Cardiac septum (tissue), 1 donor: ENCODE measurements at places on chromosomes 7 and 10.

- no peak for DNase-seq
Measured at GRCh38 chr10:124053971-124054370, 39.4 kb downstream of the CHST15 start.

- no peak for DNase-seq
Measured at GRCh38 chr7:87599336-87599735, 1.3 kb downstream of the ABCB1 start.

- DNase-seq: peak; percentile 83
Measured at GRCh38 chr10:19629567-19629966, 186.7 kb upstream of the PLXDC2 start.

DNA sequence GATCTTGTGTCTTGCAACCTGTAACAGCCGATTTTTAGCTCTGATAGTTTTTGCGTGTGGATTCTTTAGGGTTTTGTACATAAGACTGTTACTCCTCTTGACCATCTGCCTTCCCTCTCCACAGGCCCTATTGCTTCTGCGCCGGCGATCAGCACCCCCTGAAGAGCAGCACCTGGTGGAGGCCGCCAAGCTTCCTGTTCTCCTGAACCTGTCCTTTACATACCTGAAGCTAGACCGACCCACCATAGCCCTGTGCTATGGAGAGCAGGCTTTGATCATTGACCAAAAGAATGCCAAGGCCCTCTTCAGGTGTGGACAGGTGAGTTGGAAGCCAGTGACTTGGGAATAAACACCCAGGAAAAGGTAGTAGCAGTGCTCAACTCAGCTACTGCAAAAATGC is 12.6 kb downstream of the FKBP6 start:
- no peak for DNase-seq

- DNase-seq: no peak
Measured at GRCh38 chr7:6242561-6242960, 29.9 kb downstream of the CYTH3 start.

DNA sequence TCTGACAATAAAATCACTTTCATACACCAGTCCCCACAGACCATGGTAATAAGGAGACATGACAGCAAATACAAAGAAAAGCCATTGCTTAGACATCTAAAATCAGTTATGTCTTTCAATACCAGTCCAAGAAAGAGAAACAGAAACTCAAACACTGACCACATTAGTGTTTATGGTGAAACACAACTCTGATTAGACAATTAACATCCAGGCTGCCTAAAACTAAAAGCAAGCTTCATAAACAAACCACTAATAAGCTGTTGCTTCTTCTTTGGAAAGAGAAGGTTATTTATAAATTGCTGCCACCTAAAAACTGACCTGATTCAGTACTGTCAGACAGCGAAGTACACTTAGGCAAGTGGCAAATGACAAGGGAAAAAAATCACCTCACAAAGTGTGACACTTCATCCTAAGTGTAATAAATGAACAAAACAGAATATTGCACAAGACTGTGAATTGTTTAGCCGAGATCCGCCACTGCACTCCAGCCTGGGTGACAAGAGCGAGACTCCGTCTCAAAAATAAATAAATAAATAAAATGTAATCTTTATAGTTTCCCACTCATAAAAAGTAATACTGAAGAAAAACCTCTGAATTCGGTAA is 277.4 kb downstream of the PARD3 start:
- no peak for DNase-seq

DNA sequence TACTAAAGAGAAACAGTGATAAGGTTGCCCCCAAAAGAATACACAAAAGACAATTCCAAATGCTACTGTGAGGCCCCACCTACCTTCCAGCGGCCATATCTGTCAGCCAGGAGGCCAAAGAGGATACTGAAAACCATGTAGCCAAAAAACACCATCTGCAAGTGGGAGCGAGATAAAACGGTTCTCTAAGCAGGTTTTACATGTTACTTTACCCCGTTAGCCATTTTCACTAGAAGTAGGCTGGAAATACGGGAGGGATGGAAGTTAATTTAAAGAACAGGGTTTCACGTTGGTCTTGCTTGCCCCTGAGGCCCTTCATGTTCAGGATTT is 38.2 kb downstream of the SVOPL start:
- no peak for DNase-seq

DNA sequence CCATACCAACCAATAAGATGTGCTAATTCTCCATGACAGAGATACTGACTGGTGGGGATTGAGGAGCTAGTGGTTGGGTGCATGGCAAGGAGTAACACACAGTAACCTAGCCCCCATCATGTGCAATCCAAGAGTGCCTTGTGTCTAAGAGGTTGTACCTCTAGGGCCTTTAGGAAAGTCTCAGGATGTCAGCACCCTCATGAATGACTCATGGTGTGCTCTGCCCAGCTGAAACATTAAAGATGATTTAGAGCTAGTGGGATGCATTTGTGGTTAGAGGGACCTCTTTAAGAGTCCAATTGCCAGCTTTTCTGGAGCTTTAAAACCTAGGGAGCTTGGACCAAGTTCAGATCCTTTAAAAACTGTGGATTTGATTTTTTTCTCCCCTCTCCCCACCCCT is 181.1 kb downstream of the HERPUD2 start:
- DNase-seq: no peak

- no peak for DNase-seq
Measured at GRCh38 chr10:87617503-87617902, 42.2 kb upstream of the PAPSS2 start.

GRCh38 chr10:75034131-75034512 is 77.3 kb upstream of the SAMD8 start:
- DNase-seq: no peak

DNA sequence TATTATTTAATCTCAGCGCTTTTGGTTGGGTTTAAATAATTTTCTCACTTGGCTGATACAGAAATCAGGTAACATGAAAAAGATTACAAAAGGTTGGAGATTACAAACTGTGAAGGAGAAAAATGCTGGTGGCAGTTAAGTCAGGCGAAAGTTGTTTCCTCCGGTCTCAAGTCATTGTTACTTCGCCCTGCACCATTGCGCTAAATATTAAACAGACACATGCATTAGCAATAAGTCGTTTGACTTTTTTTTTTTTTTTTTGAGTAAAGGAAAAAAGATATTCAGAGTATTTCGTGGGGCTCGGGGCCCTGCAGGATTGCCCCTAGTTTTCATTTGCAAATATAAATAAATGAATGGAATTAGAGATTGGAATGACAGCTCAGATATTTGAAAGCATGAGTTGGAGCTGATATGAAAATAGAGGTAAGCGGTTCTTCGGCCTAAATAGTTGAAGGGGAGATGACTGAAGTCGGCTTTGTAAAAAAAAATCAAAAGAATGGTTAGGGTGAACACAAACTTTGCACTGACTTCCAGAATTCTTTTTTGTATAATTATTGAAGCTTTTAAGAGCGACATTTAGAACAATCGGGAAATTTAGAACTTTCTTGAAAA is 914 bp downstream of the SDHAF3 start:
- DNase-seq: no peak

- DNase-seq: no peak
Measured at GRCh38 chr7:108057951-108058481, 55.1 kb upstream of the LAMB1 start.

- peak; percentile 64 for DNase-seq
Measured at GRCh38 chr10:71039551-71039950, 151.2 kb upstream of the PCBD1 start.

- DNase-seq: no peak
Measured at GRCh38 chr7:29372351-29373090, 177.9 kb downstream of the CHN2 start.

DNA sequence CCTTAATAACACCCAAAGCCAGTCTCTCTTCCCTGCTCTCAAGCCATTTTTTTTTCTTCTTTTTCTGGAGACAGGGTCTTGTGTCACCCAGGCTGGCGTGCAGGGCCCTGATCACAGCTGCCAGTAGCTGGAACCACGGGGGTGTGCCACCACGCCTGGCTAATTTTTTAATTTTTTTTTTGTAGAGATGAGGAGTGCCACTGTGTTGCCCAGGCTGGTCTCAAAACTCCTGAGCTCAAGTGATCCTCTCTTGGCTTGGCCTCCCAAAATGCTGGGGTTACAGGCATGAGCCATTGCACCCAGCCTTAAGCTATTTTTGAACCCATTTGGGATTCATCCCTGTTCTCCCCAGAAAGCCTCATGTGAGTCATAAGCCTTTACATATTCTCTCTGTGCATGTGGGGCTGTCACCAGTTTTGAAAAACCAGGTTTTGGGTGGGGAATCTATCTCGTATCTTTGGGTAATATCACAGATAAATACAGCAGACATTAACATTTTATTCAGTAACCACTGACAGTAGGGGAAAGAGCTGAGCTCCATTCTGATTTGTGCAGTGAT is 15.5 kb downstream of the ZNF487 start:
- no peak for DNase-seq

DNA sequence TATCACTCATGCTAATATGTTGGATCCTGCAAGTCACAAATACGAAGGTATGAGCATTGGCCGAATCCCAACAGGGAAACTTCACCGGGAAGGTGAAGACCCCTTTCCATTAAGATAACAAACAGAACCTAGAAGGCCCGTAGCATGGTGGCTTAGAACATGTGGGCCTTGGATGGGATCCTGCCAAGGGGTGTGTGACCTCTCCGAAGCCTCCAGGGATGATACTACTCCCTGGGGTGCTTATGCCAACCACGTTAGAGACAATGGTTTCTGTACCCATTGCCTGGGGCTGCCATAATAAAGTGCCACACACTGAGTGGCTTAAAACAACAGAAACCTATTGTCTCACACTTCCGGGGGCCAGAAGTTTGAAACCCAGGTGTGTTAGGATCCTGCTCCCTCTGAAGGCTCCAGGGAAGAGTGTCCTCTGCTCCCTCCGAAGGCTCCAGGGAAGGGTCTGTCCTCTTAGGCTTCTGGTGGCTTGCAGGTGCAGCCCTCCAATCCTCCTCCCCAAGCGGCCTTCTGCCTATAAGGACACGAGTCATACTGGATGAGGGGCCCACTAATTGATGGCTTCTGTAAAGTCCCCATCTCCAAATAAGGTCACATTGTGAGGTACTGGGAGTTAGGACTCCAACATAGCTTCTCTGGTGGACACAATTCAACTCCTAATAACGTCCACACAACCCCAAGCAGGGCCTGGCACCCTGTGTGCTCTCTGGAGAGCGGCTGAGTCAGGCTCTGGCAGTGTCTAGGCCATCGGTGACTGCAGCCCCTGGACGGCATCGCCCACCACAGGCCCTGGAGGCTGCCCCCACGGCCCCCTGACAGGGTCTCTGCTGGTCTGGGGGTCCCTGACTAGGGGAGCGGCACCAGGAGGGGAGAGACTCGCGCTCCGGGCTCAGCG is 992 bp upstream of the MGMT start:
- DNase-seq: no peak

DNA sequence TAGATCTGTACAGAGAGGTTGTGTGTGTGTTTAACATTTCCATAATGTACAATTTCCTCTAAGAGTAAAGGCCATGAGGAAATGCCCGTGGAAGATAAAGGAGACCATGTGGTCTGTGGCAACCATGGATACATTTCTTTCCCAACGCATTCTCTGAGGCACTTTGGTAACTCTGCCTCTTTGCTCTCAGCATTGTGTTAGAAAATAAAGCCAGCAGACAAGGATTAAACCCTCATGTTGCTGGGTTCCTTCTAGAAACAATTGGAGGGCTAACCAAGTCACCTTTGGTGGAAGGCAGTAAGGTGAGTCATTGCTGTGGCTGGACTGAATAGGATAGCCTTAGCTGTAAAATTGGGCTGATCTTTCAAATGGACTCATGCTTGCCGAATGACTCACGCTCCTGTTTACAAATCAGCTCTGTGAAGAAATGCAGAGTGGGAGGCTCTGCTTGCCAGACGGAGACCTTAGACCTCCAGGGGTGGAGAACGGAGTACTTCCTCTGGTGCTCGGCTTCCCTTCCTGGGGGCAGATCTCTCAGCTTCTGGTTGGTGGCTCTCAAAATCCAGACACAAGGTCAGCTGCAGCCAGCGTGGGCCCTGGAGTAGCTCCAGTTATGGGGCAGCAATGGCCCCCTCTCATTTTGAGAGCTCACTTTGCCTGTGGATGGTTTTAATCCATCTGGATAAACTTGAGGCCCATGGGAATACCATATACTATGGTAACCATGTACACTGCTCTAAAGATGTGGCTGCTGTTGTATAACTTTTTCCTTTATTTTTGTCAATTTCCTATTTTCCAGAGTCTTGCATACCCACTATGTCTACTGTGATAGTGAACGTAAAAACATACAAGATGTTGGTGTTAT is 137.3 kb downstream of the TCF7L2 start:
- no peak for DNase-seq

GRCh38 chr7:106959753-106960152 is 84.8 kb upstream of the PRKAR2B start:
- DNase-seq: no peak
